ENCODE measurements at places on chromosomes 7 and 10.

GRCh38 chr7:121798453-121798840, 74.5 kb upstream of the PTPRZ1 start:
- no peaks in the 10 kb centered on the region for H3K36me3 ChIP-seq
- H3K4me3 ChIP-seq, result no peak overlapping the region
- H3K4me1 ChIP-seq, result peaks cover 21% of the 10 kb centered on the region
- no peaks in the 10 kb centered on the region for H3K27me3 ChIP-seq

DNA sequence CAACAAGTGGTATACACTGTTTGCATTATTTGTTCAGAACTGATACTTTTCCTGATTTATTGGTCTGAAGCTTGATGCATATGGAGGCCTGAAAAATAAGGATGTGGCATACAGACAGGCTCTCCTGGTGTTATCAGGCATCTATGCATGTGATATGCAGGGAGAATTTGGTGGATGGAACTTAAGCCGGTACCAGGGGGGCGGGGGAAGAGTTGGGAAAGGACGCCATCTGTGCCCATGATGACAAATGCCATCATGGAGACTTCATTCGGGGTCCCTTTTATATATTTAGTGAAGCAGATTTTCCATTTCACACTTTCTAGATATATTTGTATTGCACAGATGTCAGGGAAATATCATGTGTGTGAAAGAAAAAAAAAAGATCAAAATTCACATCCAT, 5.4 kb downstream of the HECW1 start:
- peaks cover 6% of the 10 kb centered on the region for H3K27me3 ChIP-seq
- H3K4me3 ChIP-seq, result no peak overlapping the region
- H3K36me3 ChIP-seq, result no peaks in the 10 kb centered on the region
- no peak for DNase-seq
- H3K4me1 ChIP-seq, result peaks cover 22% of the 10 kb centered on the region

DNA sequence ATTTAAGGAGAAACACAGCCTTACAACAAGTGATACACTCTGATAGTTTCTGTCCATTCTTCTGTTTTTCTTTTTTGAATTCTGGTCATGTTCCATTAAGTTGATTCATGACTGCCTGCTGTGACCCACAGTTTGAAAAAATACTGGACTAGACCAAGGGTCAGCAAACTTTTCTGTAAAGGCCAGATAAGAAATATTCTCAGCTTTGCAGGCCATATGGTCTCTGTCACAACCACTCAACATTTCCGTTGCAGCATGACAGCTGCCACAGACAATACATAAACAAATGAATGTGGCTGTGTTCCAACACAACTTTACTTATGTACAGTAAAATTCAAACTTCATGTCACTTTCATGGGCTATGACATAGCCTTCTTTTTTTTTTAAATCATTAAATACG, 156.7 kb downstream of the PLXNA4 start:
- no peak overlapping the region for H3K27ac ChIP-seq
- H3K4me1 ChIP-seq, result peaks cover 12% of the 10 kb centered on the region
- H3K36me3 ChIP-seq, result peaks cover 5% of the 10 kb centered on the region
- H3K27me3 ChIP-seq, result no peaks in the 10 kb centered on the region
- no peak overlapping the region for H3K4me3 ChIP-seq

GRCh38 chr10:71975871-71976725, 11.9 kb downstream of the CHST3 start:
- no peak overlapping the region for H3K27ac ChIP-seq
- peaks cover 24% of the 10 kb centered on the region for H3K4me1 ChIP-seq
- H3K4me3 ChIP-seq, result no peak overlapping the region
- no peaks in the 10 kb centered on the region for H3K36me3 ChIP-seq
- no peak for DNase-seq
- H3K27me3 ChIP-seq, result peaks cover 8% of the 10 kb centered on the region

DNA sequence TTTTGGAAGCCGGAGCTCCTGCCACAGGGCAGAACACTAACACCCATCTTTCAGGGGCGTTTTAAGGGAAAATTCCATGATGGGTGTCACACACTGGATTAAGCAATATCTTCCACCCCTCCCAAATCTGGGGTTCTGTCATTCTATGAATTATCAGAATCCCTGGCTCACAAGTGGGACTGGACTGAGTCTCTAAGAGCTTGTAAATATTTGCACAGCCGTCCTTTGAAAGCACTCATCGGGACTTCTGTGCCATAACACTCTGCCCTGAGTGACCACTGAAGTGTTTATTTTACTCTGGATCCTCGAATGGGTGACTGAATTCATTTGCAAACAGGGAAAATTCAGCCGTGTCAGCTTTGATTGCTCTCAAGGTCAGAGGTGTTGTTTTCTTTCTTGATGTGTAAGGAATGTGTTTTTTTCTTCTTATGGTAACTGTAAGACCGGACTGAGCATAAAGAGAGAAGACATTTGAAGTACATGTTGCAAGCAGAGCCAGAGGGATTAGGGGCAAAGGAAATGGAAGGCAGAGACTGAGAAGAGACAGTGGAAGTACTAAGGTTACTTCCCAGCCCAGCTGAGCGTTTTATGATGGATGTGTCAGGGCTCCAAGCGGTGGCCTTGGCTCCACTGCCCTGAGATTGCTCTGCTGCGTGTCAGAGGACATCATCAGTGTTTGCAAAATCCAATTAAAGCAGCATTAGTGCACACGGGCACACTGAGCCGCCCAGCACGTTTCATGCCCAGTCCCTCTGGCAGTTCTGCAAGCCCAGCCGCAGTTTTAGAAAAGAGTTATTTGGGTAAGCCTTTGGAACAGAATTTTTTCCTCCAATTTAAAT, 17.7 kb upstream of the GTPBP4 start:
- H3K27me3 ChIP-seq, result no peaks in the 10 kb centered on the region
- DNase-seq, result no peak
- H3K27ac ChIP-seq, result no peak overlapping the region
- H3K36me3 ChIP-seq, result peaks cover 3% of the 10 kb centered on the region

Data from glutamatergic neuron (in vitro differentiated cells).